ENCODE measurements at places on chromosomes 4 and X.

GRCh38 chr4:53816561-53816960 lies 225.3 kb upstream of the LNX1 start:
- DNase-seq: peak; percentile 43

GRCh38 chrX:123454712-123455431 lies 270.8 kb downstream of the GRIA3 start:
- no peak for DNase-seq

DNA sequence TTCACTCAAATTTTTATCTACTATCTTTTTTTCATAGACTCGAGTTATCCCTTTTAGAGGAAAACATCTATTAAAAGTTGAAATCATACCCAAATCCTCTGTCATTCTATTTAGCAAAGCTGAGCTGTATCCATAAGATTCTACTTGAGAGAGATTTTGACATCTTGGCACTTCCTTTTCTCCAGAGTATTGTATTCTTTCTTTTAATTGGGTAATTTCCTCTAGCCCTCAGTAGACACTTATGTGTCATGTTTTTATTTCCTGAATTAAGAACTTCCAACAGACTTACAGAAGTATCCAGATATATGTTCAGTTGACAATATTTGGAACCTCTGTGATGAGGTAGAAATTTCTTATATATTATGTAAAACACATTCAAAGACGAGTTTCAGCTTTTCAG lies 201.6 kb upstream of the NR3C2 start:
- DNase-seq: no peak

DNA sequence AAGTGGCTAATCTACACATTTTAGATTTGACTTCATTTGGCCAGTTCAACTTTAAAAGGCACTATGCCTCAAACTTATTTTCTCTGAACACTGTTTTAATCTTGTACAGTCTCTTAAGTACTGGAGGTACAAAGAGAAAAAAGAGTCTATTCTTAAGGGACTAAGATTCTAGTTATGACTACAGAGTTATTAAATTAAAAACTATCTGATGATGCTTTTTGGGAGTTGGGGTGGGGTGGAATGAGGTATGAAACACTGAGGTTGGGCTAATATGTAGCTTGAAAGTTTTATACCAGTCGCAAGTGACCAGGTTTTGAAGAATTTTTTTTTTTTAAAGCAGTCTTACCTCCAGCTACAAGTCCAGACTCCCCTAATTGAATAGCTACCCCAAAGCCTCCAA lies 17.7 kb upstream of the GPR34 start:
- no peak for DNase-seq

- DNase-seq: peak; percentile 58
Observed at GRCh38 chrX:76253432-76253831, 80.6 kb downstream of the PBDC1 start.

DNA sequence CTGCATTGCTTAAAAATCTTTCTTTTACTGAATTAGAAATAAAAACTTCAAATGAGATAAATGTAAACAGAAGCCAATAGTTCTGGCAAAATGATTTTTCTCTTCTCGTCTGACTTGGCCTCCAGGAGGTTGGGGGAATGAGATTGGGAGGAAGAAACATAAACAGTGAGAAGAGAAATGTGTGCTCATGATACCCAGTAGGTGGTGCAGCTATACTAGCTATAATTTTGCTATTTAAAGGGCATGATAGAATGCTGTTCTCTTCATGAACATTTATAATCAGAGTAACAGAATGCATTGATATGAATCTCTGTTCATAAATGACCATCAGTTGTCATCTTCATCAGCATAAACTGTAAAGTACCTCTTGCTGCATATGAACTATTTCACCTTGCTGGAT lies 85.5 kb downstream of the TACR3 start:
- no peak for DNase-seq

DNA sequence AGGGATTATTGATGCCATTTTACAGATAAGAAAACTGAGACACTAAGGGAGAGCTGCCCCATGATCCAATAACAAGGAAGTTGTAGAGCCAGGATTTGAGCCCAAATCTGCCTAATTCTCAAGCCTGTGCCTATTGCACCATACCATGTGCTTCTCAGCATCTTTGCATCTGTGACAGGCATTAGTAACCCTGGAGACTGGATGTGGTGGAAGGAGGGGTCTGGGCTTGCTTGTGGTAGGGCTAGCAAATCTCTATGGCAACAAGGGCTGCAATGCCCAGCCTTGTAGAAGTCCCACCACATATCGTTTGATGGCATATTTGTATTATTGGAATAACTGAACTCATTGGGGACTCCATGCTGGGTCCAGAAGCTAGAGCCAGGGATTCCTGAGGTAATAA lies 58.1 kb downstream of the RTL5 start:
- no peak for DNase-seq

DNA sequence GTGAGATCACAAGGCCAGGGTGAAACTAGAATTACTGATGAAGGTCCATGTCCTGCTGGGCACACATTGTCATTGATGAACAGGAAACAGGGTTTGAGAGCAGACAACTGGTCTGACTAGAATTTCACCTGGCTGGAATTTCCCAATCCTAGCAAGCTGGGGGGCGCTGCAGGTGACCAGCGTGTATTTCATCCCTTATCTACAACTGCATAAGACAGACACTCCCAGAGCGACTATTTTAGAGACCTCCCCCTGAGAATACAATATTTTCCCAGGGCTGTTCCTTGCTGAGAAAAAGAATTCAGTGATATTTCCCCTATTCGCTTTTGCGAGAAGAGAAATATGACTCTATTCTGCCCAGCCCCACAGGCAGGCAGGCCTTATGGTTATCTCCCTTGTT lies 432.6 kb upstream of the GALNT7 start:
- DNase-seq: no peak

DNA sequence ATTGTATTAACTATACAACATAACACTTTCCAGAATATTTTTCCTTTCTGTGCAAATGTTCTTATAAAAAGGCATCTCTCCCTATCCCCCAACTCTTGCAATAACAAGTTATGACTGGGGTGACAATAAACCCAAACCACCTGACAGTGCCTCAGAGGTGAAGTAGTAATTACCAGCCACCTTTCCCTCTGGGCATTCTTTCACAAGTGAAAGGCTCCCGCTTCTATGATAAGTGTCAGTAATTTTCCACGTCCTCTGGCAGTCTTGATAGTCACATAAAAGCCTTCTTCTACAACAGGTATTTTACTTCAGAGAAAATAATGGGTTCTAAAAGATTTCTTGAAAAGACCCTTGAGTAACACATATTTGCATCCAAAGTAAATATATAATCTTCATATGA lies 82.7 kb downstream of the MANBA start:
- no peak for DNase-seq

DNA sequence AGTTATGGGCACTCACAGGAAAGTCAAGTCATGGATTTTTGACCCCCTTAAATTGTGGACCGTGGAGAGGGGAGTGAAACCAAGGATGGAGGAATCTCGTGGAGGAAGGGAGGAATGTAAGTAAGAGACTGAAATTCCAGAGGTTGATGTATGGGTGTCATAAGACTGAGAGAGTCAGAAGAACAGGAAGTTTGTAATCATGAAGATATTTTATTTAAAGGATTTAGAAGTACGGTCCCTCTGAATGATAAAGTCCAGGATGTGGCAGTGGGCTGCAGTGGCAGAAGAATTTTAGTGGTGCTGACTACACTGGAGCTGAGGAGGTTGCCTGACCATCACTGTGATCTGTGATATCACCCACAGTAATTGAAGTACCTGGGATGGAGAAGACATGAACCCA lies 57.8 kb downstream of the DCLK2 start:
- DNase-seq: peak; percentile 72

- peak; percentile 91 for DNase-seq
Observed at GRCh38 chrX:150202641-150203247, 160.4 kb upstream of the MAMLD1 start.

GRCh38 chr4:74114234-74114633 lies 15.2 kb upstream of the CXCL2 start:
- peak; percentile 83 for DNase-seq

DNA sequence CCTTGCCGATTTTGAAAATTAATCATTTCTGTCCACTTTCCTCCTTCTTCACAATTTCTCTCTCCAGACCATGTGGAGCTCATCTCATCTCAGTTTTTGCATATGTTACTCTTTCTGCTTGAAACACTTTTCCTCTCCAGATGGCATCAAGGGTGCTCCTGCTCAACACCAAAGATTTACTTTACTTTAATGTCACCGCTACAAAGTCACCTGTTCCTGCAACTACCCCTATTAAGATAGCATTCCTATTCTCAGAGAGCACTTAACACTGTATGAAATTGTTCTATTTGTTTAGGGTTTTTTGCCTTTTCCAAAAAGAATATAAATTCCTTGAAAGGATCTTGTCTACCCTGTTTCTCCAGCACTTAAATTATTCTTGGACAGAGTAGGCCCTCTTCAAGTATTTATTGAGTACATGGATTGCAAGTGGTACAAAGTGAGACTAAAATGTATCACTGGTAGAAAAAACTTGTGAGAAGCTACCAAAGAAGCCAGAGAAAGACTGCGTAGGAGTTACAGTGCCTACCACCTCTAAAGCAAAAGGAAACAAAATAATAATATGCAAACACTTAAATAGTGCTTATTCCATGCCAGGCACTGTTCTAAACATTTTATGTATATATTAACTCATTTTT lies 1.1 kb upstream of the EXOSC9 start:
- DNase-seq: no peak

DNA sequence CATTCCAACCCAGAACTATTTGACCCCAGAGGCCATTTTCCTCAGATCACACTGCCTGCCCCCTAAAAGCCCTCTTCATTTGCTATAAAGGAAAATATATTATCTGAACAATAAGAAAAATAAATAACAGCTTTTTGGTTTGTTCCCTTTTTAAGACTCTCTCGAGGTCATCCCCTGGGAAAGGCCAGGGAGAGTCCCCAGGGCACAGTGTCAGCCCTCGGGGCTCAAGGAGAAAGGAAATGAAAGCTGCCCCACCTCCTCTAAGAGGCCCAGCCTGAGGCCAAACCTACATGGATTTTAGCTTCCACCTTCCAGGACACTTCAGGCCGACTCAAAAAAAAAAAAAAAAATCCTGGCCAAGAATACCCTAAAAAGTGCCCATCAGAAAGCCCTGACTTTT lies 97.6 kb downstream of the SH3KBP1 start:
- no peak for DNase-seq

- peak; percentile 7 for DNase-seq
Observed at GRCh38 chr4:89929425-89930159, 34.9 kb downstream of the MMRN1 start.

DNA sequence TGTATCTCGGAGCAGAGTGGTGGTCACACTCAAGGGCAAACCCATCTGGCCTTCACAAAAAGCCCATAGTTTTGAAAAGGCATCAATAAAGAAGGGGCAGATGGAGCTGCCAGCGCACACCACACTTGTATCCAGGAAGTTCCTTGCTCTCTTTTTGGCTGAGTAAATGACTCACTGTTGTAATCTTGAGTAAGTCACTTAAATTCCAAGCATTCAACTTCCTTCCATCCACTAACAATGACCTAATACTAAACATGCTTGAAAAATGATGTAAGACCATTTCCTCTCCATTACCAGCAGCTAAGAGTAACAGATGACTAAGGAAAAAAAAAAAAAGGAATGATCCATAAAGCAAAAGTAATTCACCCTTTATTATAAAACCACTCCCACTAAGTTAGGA lies 32.4 kb upstream of the MYOZ2 start:
- DNase-seq: peak; percentile 99
